ENCODE measurements at places on chromosomes 3 and 15.

DNA sequence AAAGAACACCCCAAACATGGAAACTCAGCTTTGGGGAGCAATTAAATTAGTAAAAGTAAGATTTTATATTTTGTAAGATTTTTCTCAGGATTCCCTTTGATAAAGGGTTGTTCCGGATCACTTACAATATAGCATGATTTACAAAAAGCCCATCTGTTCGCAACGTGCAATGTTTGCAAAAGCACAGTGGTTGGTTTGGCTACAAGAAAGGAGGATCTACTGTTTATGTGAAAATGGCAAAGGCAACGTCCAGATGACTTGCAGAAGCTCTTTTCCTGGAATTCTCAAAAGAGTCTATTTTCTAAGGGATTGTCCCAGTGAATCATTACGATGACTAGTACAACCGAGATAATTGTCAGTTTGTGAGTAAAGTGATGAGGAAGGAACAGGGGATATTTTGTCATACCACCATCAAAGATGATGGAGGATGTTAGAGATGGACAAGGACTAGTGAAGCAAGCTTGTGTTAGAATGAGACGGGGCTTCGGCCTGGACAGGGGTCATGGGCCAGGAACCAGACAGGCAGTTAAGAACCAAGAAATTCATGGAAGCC, 71.6 kb downstream of the CRYGS start:
- no peak for DNase-seq

DNA sequence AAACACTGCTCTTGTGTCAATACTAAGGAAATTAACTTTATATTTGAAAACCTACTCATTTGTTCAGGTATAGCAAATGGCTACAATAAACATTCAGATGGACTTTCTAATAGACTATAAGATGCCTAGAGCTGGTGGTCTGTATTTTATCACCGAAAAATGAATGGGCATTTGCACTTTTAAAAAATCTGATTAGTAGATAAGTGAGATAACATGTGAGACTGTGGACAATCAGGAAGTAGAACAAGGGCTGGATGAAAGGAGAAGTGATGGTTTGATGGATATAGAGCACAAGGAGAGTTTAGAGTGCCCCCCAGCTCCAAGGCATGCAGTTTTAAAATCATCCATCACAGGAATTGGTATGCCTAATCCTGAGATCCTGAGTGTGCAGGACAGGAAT, 308.4 kb upstream of the RARB start:
- DNase-seq: no peak

DNA sequence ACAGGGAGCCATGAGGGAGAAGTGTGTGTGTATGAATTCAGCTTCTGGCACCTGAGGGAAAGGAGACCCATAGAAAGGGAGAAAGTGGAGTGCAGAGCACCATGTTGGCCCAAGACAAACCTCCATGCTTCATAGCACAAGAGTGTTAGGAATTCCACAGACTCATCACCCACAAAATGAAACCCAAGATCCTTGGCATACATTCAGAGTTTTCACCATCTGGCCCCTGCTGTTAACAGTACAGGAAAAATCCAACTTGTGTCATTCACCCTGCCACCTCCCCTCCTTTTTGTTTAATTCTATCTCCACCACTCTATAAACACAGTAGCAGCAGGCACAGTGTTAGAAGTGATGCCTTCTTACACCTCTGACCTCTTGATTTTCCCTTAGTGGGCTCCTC, 60.0 kb upstream of the MNS1 start:
- DNase-seq: no peak

DNA sequence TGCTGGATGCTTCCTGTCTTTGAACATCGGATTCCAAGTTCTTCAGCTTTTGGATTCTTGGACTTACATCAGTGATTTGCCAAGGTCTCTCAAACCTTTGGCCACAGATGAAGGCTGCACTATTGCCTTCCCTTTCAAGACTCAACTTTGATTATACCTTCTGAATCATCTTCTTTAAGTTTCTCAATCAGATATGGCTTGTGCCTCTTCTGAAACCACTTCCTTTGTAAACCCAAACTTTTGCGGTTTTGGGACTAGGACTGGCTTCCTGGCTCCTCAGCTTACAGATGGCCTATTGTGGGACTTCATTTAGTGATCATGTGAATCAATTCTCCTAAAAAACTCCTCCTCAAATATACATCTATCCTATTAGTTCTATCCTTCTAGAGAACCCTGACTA, 47.1 kb upstream of the CADPS start:
- no peak for DNase-seq

GRCh38 chr3:30614943-30615342, 8.5 kb downstream of the TGFBR2 start:
- no peak for DNase-seq

GRCh38 chr3:126316501-126316939, 40.7 kb downstream of the KLF15 start:
- no peak for DNase-seq

DNA sequence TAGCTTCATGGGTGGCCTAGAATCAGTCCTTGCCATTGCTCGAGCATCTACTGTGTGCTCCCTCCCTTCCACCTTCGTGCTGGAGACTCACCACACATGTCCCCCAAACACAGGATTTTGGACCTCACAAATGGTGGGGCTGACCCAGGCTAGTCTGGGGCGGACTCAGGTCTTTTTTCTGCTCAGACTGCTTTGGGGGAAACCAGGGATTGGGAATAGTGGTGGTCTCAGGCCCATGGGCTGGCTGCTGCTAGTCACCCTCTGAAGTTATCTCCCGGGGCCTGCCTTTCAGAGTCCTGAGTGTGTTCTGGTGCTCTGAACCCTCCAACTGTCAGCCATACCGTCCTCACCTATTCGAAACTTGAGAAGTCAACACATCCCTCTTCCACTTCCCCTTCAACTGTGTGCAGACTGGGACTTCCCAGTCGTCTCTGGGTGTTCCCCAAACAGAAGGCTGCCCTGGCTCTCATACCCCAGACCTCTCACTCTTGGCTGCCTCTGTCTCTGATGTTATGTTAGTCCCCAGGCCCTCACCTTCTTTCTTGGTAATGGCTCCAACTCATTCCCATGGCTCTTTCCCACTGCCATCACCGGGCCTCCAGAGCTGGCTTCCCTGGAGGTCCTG, 46.0 kb downstream of the PPCDC start:
- DNase-seq: peak; percentile 48

DNA sequence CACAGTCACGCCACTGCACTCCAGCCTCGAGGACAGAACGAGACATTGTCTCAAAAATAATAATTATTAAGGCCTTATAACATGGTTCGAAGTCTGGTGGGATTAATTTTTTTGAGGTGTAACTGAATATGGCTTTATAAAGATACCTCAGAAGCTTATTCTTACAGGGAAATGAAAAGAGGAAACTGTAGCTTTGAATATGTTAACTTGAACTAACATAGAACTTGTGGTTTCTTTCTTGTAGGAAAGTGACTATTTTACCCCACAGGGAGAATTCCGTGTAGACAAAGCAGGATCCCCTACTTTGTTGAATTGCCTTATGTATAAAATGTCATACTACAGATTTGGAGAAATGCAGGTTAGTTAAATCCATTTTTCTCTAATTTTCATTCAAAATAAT, 96.3 kb downstream of the STT3B start:
- DNase-seq: no peak

GRCh38 chr3:136311261-136311660, 61.1 kb downstream of the PCCB start:
- DNase-seq: no peak

DNA sequence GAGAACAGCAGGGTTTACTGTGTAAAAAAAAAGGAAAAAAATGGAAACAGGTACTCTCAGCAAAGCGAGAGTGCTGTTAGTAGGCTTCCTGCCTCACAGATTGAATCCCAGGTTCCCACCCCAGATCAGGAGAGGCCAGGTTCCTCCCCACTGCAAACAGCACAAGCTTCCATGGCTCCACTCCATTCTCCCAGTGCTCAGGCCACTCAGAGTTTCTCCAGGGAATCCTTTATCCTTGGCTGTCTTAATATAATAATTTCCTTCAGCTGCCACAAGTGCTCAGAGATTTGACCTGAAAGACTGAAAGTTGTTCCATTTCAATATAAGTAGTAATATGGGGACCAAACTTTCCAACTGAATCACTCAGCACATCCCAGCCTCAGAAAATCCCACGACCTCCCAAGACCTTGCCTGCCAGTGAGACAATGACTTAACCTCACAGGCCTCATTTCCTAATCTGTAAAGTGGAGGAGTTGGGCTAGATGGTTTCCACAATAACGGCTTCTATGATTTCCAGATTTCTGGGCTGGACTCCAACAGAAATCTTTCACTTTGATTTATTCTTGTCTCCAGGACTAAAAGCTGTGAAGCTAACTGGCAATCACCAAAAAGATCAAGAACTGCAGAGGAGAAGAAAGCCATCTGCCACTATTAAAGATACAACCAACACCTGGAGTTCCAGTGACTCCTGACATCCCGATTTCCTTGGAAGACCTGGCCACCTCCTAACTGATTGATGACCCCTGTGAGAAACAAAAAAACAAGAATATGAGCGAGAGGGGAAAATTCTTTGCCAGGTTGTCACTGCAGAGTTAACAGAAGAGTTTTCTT, 289.5 kb downstream of the NEK10 start:
- no peak for DNase-seq

DNA sequence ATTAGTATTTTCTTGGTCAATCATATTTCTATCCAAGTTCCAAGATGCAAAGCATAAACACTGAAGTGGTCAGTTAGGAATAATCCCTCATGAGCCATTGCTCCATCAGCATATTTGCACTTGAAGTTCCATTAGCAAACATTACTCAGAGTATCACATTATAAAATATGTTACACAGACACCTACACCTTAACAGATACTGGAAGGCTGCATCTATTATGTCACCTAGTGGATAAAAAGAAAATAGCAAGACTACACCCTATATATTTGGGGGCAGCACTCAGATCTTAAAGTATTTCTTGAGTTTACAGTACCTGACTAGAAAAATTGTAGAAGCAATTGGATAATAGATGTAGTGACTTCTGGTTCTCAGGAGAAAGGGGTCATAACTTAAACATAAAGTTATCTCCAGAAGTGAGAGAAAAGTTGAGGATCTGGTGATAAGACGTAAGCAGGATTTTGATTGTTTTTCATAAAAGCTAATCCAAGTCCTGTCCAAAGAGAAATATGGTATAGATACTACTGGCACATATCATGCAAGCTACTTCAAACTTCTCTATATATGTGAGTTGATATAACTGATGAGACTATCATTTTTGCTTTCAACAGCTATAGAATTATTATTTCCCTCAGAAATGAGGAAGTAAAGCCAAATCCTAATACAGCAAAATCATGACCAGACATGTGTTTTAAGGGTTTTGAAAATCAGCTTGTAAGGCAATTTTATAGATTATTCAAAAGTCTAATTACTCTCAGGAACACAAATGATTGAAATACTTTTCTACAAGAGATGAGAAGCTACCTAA, 422.2 kb downstream of the GBE1 start:
- no peak for DNase-seq

DNA sequence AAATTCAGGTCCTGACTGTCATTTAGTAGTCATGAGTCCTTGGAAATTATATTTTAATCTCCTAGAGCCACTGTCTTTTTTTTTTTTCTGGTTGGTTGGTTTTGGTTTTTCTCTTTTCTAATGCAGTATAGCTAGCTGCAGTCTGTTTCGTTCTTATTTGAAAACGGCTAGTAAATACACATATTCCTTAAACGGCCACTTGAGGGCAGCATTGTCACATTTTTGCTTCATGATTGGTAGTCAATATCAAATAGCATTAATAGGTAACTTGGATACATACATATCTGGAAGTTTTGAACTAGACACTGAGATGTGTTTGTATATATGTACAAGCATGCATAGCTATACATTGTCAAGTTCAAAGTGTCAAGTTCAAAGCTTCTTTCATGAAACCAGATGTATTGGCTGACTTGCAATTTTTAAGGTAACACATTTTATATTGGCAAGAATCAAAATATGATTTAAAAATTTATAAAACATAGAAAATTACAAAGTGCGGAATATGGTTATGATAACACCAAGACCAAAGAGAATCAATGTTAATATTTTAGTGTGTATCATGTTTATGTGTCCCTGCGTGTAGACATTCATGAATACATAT, 22.5 kb downstream of the GABRA5 start:
- DNase-seq: no peak

DNA sequence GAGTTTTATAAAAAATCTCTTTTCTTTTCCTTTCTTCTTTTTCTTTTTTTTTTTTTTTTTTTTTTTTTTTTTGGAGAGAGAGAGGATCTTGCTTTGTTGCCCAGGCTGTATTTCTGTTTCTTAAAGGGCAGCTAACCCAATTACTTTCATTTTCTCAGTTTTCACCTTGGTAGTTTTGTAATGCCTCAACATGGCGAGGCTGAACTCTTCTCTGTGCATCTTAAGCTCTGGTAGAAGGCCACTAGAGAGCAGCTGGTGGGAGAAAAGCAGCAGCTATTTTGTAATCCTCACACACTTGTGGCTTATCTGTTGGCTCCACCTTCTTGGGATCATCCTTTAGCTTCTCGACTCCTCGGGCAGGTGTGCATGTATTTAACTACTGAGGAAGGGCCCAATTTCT, 152.2 kb upstream of the MEIS2 start:
- no peak for DNase-seq

DNA sequence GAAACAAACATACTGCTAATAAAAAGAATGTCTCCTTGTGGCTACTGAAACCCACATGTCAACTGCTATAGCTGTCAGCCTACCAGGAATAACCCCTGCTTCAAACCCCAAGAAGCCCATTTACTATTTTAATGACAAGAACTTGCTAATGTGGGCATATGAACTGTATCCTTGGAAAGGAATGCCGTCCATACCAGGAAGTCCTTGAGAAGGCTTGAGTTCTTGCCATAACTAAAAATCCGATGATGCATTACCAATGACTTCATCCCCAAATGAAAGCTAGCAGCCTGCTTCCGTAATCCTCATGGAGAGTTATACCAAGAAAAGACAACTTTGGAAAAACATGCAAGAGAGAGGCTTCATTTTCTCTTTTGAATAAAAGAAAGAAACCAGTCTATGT, 34.8 kb downstream of the MINDY4B start:
- no peak for DNase-seq

DNA sequence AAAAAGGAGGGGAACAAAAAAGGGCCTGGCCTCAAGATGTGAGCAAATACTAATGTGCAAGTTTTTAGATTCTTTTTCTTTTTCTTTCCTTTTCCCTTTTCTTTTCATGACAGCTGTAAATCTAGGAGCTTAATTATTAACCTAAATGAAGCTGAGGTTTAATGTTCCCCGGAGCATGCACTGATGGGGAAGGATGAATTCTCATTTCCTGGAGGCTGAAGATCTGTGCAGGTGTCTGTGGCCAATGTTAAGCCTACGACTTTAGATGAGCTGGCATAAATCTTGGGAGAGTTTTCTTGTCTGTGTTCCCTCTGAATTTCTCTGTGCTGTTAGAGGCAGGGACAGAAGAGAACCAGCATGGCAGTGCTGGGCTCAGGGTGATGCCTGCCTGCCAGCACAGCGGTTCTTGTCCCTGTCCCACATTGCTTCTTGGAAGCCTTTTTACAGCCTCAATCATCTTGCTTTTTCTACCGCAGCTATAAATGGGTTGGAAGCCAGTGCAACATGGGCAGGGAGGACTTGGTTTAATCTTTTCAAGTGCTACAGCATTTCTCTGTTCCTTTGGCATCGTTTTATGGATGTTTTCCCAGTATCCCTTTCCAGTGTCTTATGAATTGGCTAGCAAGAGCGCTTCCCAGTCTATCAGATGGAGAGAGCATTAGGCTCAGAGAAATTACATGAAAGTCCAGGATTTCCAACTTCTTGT, 119.1 kb downstream of the ATG7 start:
- no peak for DNase-seq

Measured in GM12892 (cell line).